ENCODE measurements at places on chromosomes 3 and 15. TPM values are rescaled to one million over a fixed set of nuclear protein-coding genes. Genes with fewer than 3 reads are reported as not detected.
A peak's percentile ranks its signal among the peaks of the same experiment; 100 is the strongest.

USP50 gene
- total RNA-seq: not detected

JMJD7 gene
- total RNA-seq: 10.3 TPM

DNA sequence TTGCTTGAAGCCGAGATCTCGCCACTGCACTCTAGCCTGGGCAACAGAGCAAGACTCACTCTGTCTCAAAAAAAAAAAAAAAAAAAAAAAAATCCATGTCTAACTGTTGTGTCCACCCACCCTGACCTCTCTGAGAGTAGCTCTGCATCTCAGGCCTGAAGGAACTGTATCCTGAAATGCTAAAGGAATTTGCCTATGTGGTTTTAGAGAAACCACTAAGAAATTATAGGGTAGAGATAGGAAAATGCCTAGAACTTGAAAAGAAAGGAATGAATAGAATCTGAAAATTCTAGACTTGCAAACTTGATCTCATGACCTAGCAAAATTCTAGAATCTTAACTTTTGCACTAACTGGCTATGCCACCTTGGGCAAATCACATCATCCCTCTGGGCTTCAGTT, 217.5 kb upstream of the ROPN1 start:
- no peaks in the 10 kb centered on the region for H3K27me3 ChIP-seq
- H3K36me3 ChIP-seq: no peaks in the 10 kb centered on the region
- DNase-seq: no peak
- H3K27ac ChIP-seq: no peak overlapping the region

DNA sequence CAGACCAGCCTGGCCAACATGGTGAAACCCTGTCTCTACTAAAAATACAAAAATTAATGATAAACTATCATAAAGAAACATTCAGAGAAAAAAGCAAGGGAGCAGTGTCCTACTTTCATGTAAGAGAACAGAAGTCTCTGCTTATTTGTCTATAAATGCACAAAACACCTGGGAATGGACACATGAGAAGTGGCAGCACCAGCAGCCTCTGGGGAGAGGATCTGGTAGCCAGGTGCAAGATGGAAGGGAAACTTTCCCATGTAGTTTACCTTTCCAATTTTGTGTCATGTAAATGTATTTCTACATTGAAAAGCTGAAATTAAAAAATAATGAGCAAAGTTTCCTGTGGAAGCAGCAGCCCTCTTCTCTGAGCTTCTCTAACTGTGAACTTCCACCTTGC, 18.8 kb downstream of the SCAP start:
- no peaks in the 10 kb centered on the region for H3K36me3 ChIP-seq
- no peak for DNase-seq
- no peak overlapping the region for H3K27ac ChIP-seq
- no peaks in the 10 kb centered on the region for H3K27me3 ChIP-seq
- no peak overlapping the region for H3K4me3 ChIP-seq

DNA sequence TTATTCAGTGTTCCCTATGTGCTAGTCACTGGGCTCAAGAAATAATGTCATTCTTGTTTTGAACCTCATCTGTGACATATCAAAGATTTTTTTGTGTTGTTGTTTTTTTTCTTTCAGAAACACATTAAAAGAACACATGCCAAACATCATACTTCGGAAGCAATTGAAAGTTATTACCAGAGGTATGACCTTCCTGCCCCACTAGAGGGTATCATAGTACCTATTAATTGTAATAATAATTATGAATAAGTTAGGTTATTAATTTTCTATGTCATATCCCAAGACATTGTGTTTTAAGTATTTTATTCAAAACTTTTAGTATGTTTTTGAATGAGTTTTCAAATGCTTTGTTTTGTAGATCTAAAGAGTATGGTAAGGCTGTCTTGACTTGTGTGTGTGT, 65.7 kb downstream of the CDIN1 start:
- H3K4me3 ChIP-seq: no peak overlapping the region
- no peaks in the 10 kb centered on the region for H3K27me3 ChIP-seq
- no peaks in the 10 kb centered on the region for H3K4me1 ChIP-seq
- DNase-seq: no peak
- no peak overlapping the region for H3K27ac ChIP-seq
- no peaks in the 10 kb centered on the region for H3K36me3 ChIP-seq

DNA sequence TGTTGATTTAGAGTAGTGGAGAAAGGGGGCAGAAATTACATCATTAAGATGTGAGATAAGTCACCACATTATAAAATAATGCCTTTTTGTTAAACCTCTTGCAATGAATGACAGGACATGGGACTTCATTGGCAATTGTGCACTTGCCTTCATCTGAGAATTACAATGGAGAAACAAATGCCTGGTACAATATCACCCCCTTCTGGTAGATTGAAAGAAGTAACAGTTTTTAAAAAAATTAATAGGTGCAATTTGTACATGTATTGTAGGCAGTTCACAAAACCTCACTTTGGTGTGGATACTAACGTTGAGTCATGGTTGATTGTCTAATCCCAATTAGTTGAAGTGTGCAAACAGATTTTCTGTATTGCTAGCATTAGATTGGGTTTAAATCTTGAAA, 4.6 kb upstream of the P2RY14 start:
- H3K27me3 ChIP-seq: no peaks in the 10 kb centered on the region
- H3K4me1 ChIP-seq: peaks cover 6% of the 10 kb centered on the region
- no peak for DNase-seq
- H3K4me3 ChIP-seq: no peak overlapping the region
- no peak overlapping the region for H3K27ac ChIP-seq

DNA sequence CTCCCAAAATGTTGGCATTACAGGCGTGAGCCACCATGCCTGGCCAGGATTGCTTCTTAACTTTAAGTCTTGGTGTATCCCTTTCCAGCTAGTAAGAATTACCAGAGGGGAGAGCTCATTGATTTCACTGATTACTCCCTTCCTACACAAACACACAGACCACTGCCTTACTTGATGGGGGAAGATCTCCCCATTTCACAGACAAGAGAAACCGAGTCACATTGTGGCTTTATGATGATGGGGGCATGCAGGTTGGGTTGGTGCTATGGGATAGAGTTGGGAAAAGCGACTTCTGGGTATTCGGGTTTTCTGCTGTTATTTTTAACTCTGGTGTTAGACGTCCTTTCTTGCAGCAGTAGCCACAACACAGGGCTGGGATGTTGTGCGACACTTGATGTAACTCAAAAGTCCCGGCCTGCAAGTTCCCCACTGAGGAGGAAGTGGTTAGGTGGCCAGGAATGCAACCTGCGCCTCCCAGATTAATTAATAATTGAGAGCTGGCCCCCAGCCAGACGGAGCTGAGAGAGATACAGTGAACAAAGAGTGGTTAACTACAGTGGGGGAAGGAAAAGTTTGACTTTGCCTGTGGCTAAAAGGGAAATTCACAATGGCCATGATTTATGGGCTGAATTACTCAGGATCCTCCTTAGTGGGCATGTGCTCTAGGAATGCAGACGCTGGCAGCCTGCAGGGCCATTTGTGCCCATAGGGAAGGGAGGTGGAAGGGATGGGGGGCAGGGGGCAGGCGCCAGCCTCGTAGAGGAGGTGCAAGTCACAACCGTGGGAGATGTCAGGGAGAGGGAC, 63.6 kb downstream of the SMAD6 start:
- no peak overlapping the region for H3K27ac ChIP-seq
- peaks cover 3% of the 10 kb centered on the region for H3K27me3 ChIP-seq
- peaks cover 9% of the 10 kb centered on the region for H3K4me1 ChIP-seq
- peak; percentile 69 for DNase-seq

- H3K4me3 ChIP-seq: no peak overlapping the region
- H3K36me3 ChIP-seq: peaks cover 30% of the 10 kb centered on the region
- H3K27ac ChIP-seq: no peak overlapping the region
- peaks cover 27% of the 10 kb centered on the region for H3K4me1 ChIP-seq
Observed at GRCh38 chr3:50352781-50353180, 2.1 kb downstream of the CYB561D2 start.

GRCh38 chr3:178200316-178200715, 335.9 kb upstream of the KCNMB2 start:
- no peaks in the 10 kb centered on the region for H3K27me3 ChIP-seq
- H3K4me1 ChIP-seq: no peaks in the 10 kb centered on the region
- no peak overlapping the region for H3K27ac ChIP-seq

ALPK3 gene
- 0.05 TPM for total RNA-seq

GRCh38 chr3:10703875-10704274, 112.2 kb upstream of the SLC6A11 start:
- H3K27ac ChIP-seq: no peak overlapping the region
- no peaks in the 10 kb centered on the region for H3K4me1 ChIP-seq
- H3K27me3 ChIP-seq: peaks cover 6% of the 10 kb centered on the region
- H3K4me3 ChIP-seq: no peak overlapping the region
- no peak for DNase-seq

KIF7 gene
- 0.16 TPM for total RNA-seq

RAD51 gene
- 36.8 TPM for total RNA-seq

GRCh38 chr15:63973212-63974009, 72.9 kb downstream of the DAPK2 start:
- H3K4me3 ChIP-seq: no peak overlapping the region
- H3K27me3 ChIP-seq: no peaks in the 10 kb centered on the region
- H3K4me1 ChIP-seq: peaks cover 47% of the 10 kb centered on the region
- DNase-seq: no peak

SLC12A1 gene
- total RNA-seq: not detected

GRCh38 chr15:89368566-89369223, 34.1 kb upstream of the POLG start:
- H3K27ac ChIP-seq: no peak overlapping the region
- no peak overlapping the region for H3K4me3 ChIP-seq
- H3K36me3 ChIP-seq: no peaks in the 10 kb centered on the region
- no peak for DNase-seq
- H3K27me3 ChIP-seq: peaks cover 33% of the 10 kb centered on the region

- no peak overlapping the region for H3K27ac ChIP-seq
- DNase-seq: no peak
- no peaks in the 10 kb centered on the region for H3K27me3 ChIP-seq
- peaks cover 5% of the 10 kb centered on the region for H3K36me3 ChIP-seq
- no peak overlapping the region for H3K4me3 ChIP-seq
Observed at GRCh38 chr15:42284551-42284950, 11.3 kb upstream of the TMEM87A start.

TMEM266 gene
- 0.66 TPM for total RNA-seq

- no peaks in the 10 kb centered on the region for H3K36me3 ChIP-seq
- no peaks in the 10 kb centered on the region for H3K4me1 ChIP-seq
- H3K27ac ChIP-seq: no peak overlapping the region
- no peak for DNase-seq
- H3K4me3 ChIP-seq: no peak overlapping the region
Observed at GRCh38 chr3:185793381-185793780, 31.5 kb downstream of the IGF2BP2 start.

GRCh38 chr15:83582381-83582780, 71.5 kb upstream of the ADAMTSL3 start:
- H3K4me1 ChIP-seq: no peaks in the 10 kb centered on the region
- H3K27me3 ChIP-seq: no peaks in the 10 kb centered on the region
- no peak overlapping the region for H3K27ac ChIP-seq
- no peak for DNase-seq
- H3K36me3 ChIP-seq: no peaks in the 10 kb centered on the region

- no peak overlapping the region for H3K4me3 ChIP-seq
- H3K36me3 ChIP-seq: no peaks in the 10 kb centered on the region
- no peak overlapping the region for H3K27ac ChIP-seq
- DNase-seq: no peak
- H3K4me1 ChIP-seq: no peaks in the 10 kb centered on the region
Observed at GRCh38 chr3:55061720-55062034, 133.8 kb upstream of the LRTM1 start.

DNA sequence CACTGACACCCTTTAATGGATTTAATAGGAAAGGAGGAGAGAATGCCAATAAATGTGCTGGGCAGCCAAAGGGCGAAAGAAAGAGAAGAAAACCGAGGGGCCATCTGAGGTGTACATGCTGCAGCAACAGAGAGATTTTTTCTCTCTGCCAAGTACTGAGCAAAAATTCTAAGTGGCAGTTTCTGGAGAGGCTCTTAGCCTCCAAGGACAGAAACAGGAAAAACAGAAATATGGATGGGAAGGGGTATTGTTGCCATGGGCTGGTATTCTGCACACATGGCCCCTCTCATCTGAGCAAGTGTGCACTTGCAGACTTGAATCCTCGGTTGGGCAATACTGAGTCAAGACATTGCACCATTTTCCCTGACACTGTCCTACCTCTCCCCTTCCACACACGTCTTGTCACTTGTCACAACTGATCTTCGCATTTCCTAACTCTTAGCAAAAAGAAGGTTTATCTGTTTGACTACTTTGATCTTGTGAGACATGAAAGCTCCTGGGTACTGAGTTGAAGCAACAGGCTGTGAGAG, 73.9 kb downstream of the PRICKLE2 start:
- H3K4me1 ChIP-seq: no peaks in the 10 kb centered on the region
- H3K27ac ChIP-seq: no peak overlapping the region
- no peak overlapping the region for H3K4me3 ChIP-seq
- H3K27me3 ChIP-seq: no peaks in the 10 kb centered on the region
- DNase-seq: no peak

- no peaks in the 10 kb centered on the region for H3K4me1 ChIP-seq
- no peaks in the 10 kb centered on the region for H3K27me3 ChIP-seq
- no peaks in the 10 kb centered on the region for H3K36me3 ChIP-seq
- H3K27ac ChIP-seq: no peak overlapping the region
- no peak overlapping the region for H3K4me3 ChIP-seq
Observed at GRCh38 chr3:183443395-183444385, 15.3 kb upstream of the MCF2L2 start.

DNA sequence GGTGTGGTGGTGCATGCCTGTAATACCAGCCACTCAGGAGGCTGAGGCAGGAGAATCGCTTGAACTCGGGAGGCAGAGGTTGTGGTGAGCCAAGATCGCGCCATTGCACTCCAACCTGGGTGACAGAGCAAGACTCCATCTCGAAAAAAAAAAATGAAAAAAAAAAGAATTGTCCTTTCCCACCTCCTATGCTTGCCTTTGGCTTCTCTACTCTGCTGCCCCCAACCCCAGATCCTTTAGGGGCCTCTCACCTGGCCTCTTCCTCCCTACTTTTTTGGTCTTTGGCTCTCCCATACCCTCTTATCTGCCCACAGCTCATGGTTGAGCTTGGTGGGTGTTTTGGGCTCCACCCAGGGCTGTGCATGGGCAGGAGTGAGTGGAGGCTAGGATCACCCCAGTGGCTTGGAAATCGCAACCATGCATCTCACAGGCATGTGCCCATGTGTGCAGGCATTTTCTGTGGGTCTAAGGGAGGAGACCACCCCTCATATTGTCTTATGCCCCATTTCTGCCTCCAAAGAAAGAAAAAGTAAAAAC, 2.1 kb upstream of the SHISA5 start:
- H3K4me3 ChIP-seq: no peak overlapping the region
- H3K27ac ChIP-seq: no peak overlapping the region
- H3K27me3 ChIP-seq: no peaks in the 10 kb centered on the region
- no peak for DNase-seq
- H3K4me1 ChIP-seq: peaks cover 6% of the 10 kb centered on the region

DNA sequence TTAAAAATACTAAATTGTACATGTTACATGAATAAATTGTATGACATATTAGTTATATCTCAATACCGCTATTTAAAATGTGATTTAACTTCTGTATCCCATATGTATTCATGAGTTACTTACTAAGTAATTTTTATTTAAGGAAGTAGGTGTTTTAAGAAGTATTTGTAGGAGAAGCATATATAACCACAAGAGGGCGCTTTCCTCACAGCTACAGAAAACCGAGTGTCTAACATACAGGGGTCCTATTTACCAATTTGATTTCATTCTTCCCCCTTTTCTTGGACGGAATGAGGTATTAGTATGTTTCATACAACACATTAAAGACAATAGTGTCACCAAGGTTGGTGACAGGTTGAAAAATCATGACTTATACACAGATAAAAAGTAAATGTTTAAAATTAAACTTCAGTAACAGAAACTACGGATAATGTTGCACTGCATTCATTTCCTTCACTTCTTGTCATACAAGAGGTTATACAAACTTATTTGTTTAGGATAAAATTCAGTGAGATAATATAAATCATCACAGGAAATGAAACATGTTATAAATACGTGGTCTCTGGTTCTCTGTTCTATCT, 253.6 kb downstream of the MAGI1 start:
- no peaks in the 10 kb centered on the region for H3K4me1 ChIP-seq
- H3K27me3 ChIP-seq: no peaks in the 10 kb centered on the region
- no peak for DNase-seq
- H3K36me3 ChIP-seq: no peaks in the 10 kb centered on the region
- no peak overlapping the region for H3K27ac ChIP-seq
